ENCODE measurements at places on chromosomes 13 and 19.
A peak's percentile ranks its signal among the peaks of the same experiment; 100 is the strongest.

DNA sequence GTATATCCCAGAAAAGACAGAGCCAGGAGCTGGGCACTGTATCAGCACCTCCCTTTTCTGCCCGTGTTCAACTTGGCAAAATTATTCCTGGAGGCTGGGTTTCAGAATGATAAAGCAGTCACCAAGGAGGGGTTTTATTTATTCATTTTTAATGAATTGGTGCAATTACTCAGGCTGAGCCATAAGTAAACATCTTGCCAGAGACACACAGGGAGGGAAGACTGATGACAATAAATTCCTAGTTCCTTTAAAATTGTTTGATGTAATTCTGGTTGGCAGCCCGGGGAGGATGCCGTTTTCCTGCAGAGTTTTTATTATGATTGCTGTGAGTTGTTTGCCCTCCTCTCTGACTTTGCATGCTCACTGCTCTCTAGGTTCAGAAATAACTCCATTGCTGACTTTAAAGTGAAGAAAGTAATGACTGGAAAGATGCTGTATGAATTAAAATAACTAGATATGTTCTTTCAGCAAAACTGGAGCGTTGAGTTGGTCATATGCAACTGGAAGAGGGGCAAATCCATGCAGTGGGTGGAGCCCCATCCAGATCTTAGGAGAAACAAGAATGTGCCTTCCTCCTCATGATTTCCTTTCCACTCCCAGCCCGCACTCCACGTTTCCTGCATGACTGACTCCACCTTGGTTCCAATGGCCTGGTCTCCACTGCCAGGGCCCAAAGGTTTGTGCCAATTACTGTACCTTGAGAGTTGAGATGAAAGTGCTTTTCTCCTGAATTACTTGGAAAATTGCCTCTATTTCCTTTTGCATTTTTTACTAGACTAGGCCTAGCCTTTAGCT, 182.1 kb downstream of the RFC3 start:
- DNase-seq = peak; percentile 36

- DNase-seq = no peak
These were observed 672.5 kb upstream of the PCDH20 start for GRCh38 chr13:62088165-62088564.

GRCh38 chr13:39777021-39777420, 121.6 kb downstream of the COG6 start:
- no peak for DNase-seq

- peak; percentile 66 for DNase-seq
These were observed 84.7 kb upstream of the DOCK9 start for GRCh38 chr13:99062593-99062992.

GRCh38 chr13:113152691-113152983, 5.8 kb upstream of the PROZ start:
- no peak for DNase-seq

DNA sequence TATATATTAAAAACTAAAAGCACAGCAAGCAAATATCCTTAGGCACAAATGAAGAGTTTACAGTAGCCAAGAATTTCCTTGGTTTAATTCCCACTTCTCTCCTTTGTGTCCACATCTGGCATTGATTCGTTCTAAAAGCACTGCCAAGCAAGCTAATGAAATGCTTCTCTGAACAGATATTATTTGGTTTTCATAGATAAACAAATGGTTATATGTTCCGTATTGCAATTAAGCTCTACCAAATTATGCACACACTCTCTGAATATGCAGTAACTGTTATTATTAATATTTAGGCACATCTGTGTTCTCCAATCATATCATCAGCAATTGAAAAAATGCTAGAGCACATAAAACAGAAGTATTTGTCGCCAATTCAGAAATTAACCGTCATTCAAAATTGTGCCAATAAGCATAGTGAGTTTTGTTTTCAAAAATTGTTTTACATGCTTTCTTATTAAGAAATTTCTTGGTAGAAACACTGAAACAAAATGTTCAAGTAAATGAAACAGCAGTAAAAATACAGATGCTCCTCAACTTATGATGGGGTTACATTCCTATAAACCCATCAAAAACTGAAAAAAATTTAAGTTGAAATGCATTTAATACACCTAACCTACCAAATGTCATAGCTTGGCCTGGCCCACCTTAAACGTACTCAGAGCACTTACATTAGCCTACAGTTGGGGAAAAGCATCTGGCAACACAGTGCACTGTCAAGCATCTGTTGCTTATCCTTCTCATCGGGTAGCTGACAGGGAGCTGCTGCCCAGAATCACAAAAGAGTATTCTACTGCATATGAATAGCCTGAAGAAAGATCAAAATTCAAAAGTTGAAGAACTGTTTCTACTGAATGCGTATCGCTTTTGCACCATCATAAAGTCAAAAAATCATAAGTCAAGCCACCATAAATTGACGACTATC, 2134.7 kb downstream of the PCDH9 start:
- peak; percentile 30 for DNase-seq

DNA sequence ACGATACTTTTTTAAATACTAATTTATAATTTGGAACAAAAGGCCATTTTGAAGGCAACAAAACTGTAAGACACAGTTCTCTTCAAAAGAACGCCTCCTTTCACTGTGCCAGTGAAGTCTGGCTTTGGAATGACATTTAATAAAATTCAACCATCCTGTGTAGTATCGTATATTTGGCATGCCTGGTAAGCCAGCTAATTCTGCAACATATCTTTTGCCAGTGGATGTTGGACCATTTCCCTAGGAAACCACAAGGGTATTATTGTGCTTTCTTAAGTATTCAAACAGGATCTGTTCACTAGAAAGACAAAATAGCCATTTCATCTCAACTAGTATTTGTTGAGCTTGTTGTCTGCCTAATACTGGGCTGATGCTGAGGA, 111.6 kb downstream of the RGCC start:
- peak; percentile 70 for DNase-seq

GRCh38 chr19:7528192-7528519, 5.7 kb downstream of the MCOLN1 start:
- no peak for DNase-seq

- DNase-seq = no peak
These were observed 261.3 kb downstream of the ATP8A2 start for GRCh38 chr13:25633093-25633492.

- DNase-seq = no peak
These were observed 776 bp upstream of the LENG1 start for GRCh38 chr19:54160182-54160811.

GRCh38 chr13:40313269-40314200, 352.9 kb downstream of the FOXO1 start:
- no peak for DNase-seq

- peak; percentile 88 for DNase-seq
These were observed 6.0 kb downstream of the DBP start for GRCh38 chr19:48631225-48631624.

GRCh38 chr19:2556221-2557092, 80.5 kb downstream of the GADD45B start:
- no peak for DNase-seq

DNA sequence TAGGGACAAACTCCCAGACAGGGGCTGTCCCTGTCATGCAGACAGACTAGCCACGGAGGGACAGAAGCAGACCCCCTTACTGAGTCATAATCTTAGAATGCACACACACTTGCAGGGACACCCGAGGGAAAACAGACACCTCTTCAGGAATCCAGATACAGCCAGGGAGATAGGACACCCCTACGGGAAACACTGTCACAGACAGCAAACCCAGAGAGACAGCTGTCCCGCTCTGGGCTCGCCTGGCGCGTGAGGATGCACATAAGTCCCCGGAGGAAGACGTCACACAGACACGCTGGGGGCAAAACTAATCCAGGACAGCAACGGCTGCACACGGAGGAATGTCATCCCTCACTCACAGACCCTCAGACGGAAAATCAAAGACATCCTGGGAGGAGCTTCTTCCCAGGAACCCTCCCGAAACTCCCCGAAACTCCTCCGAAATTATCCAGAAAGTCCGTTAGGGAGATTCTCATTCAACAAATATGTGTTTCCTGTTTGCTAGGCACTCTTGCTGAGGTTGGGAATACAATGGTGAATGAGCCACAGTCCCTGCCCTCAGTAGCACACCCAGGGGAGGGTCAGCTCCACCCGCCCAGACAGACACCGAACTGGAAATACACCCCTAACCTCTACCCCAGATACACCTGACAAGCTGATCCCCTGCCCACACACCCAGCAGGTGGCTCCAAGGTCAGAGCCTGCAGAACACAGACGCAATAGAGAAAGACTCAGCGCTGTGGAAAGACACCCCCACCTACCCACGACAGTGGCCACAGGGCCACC, 15.2 kb upstream of the TOMM40 start:
- no peak for DNase-seq

All from brain (organoid and tissue), 16 donors.